ENCODE measurements at places on chromosomes 3 and 15.

- DNase-seq = no peak
These were observed 173.4 kb downstream of the MCTP2 start for GRCh38 chr15:94404733-94405283.

- no peak for DNase-seq
These were observed 75.4 kb downstream of the REC114 start for GRCh38 chr15:73518180-73518862.

DNA sequence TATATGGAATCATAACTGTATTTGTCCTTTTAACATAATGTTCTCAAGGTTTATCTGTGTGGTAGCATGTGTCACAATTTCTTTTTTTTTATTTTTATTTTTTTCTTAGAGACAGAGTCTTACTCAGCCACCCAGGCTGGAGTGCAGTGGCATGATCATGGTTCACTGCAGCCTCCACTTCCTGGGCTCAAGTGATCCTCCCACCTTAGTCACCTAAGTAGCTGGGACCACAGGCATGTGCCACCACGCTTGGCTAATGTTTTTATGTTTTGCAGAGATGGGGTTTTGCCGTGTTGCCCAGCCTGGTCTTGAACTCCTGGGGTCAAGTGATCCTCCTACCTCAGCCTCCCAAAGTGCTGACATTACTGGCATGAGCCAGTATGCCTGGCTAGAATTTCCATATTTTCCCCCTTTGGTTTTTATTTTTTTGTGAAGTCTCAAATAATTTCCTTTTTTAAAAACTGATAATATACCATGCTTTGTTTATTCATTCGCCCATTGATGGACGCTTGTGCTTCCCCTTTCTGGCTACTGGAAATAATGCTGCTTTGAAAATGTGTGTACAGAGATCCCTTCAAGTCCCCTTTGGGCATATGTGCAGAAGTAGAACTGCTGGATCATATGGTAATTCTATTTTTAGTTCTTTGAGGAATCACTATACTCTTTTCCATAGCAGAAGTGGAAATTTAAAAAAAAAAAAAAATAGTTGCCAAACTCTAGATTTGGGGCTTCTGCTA is 28.4 kb downstream of the TMEM40 start:
- DNase-seq = no peak

- DNase-seq = no peak
These were observed 38.0 kb upstream of the NR1I2 start for GRCh38 chr3:119743921-119744320.
